ENCODE measurements at places on chromosomes 3 and 15.
A peak's percentile ranks its signal among the peaks of the same experiment; 100 is the strongest.

DNA sequence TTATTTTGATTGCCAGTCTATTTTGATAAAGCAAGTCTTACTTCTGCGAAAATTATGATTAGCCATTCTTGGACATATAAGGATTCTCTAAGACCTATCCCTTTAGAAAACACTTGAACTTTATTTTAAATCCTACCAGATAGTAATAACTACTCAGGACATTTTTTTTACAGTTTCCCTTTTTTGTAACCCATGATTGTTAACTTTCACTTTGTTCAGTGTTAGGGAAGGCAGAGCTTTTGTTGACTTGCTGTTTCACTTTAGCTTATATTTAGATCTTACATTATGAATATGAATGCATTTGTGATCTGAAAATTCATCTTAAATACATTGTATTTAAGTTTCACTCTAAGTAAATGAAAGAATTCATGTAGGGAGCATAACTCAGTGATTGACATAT lies 167.0 kb downstream of the AKAP13 start:
- peaks cover 1% of the 10 kb centered on the region for H3K4me1 ChIP-seq
- H3K27ac ChIP-seq: no peak overlapping the region
- no peak overlapping the region for H3K4me3 ChIP-seq
- no peaks in the 10 kb centered on the region for H3K27me3 ChIP-seq
- DNase-seq: no peak

DNA sequence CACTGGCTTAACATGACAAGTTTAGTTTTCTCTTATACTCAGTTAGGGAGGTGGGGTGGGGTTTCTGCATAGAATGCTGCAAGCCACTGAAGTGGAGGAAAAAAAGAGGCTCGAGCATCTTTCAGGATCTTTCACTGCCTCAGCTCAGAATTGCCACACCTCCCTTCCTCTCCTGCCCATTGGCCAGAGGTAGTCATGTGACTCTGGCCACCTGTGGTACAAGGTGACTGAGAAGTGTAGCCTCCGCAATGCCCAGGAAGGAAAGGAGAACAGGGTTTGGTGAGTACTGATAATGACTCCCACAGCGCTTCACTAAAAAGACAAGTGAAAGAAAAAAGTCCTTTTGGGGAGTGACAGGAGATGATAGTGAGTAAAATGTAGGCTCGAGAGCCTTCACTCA lies 124.3 kb upstream of the TRIM42 start:
- H3K27me3 ChIP-seq: no peaks in the 10 kb centered on the region
- H3K4me1 ChIP-seq: no peaks in the 10 kb centered on the region
- H3K4me3 ChIP-seq: no peak overlapping the region
- no peaks in the 10 kb centered on the region for H3K36me3 ChIP-seq
- DNase-seq: peak; percentile 31
- H3K27ac ChIP-seq: no peak overlapping the region

GRCh38 chr15:25741256-25741580 lies 121.9 kb downstream of the ATP10A start:
- no peaks in the 10 kb centered on the region for H3K36me3 ChIP-seq
- H3K27ac ChIP-seq: no peak overlapping the region

DNA sequence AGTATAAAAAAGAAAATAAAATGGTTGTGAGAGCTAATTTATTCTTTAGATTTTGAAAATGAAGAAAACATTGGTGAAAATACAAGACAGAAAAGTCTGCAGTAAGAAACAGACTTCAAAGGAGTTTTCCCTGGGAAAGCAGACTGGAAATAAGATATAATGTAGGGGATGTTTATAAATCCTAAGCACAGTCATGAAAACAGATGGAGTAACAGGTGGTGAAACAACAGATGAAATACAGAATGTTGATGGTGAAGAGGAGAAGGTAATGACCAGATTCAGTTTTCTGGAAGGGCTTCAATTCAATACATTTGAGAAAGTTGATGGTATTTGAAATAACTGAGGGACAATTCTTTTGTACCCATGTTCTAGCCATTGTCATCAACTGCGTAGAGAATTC lies 353.9 kb downstream of the CHL1 start:
- no peak overlapping the region for H3K27ac ChIP-seq
- H3K4me3 ChIP-seq: no peak overlapping the region
- H3K36me3 ChIP-seq: no peaks in the 10 kb centered on the region
- no peaks in the 10 kb centered on the region for H3K27me3 ChIP-seq

- H3K36me3 ChIP-seq: no peaks in the 10 kb centered on the region
- H3K27me3 ChIP-seq: no peaks in the 10 kb centered on the region
- H3K27ac ChIP-seq: no peak overlapping the region
Observed at GRCh38 chr15:80107774-80108173, 45.0 kb upstream of the FAH start.

- no peaks in the 10 kb centered on the region for H3K36me3 ChIP-seq
- peaks cover 5% of the 10 kb centered on the region for H3K4me1 ChIP-seq
- no peak overlapping the region for H3K27ac ChIP-seq
- no peaks in the 10 kb centered on the region for H3K27me3 ChIP-seq
- no peak overlapping the region for H3K4me3 ChIP-seq
- no peak for DNase-seq
Observed at GRCh38 chr15:42549741-42550392, 1.2 kb downstream of the HAUS2 start.

DNA sequence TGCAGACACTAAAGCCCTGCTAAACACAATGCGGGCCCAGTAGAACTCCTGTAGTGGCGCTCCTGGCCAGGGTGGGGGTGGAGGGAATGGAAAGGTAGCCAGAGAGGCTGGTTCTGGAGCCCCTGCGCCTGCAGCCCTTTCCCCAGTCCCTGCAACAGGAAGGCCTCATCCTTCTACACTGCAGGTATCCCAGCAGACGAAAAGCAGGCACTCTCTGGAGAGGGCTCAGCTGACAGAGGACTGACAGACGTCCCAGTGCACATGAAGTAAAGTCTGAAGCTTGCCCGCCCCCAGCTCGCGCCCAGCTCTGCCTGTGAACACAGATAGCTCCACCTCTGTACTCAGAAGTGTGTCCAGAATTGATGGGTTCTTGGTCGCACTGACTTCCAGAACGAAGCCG lies 46.0 kb downstream of the NSMCE3 start:
- H3K4me3 ChIP-seq: no peak overlapping the region
- DNase-seq: no peak
- H3K27me3 ChIP-seq: no peaks in the 10 kb centered on the region
- H3K4me1 ChIP-seq: no peaks in the 10 kb centered on the region
- no peak overlapping the region for H3K27ac ChIP-seq
- H3K36me3 ChIP-seq: no peaks in the 10 kb centered on the region

GRCh38 chr3:181719991-181720680 lies 8.4 kb downstream of the SOX2 start:
- H3K4me3 ChIP-seq: no peak overlapping the region
- peaks cover 2% of the 10 kb centered on the region for H3K4me1 ChIP-seq
- DNase-seq: no peak
- peaks cover 23% of the 10 kb centered on the region for H3K27me3 ChIP-seq
- H3K36me3 ChIP-seq: no peaks in the 10 kb centered on the region

- H3K27ac ChIP-seq: no peak overlapping the region
- no peaks in the 10 kb centered on the region for H3K36me3 ChIP-seq
- H3K4me1 ChIP-seq: peaks cover 2% of the 10 kb centered on the region
- no peak overlapping the region for H3K4me3 ChIP-seq
- no peaks in the 10 kb centered on the region for H3K27me3 ChIP-seq
- no peak for DNase-seq
Observed at GRCh38 chr3:185797108-185797881, 27.5 kb downstream of the IGF2BP2 start.

- H3K4me1 ChIP-seq: no peaks in the 10 kb centered on the region
- peaks cover 2% of the 10 kb centered on the region for H3K36me3 ChIP-seq
- H3K4me3 ChIP-seq: no peak overlapping the region
- H3K27me3 ChIP-seq: no peaks in the 10 kb centered on the region
- no peak for DNase-seq
- H3K27ac ChIP-seq: no peak overlapping the region
Observed at GRCh38 chr3:33057320-33058298, 39.3 kb downstream of the GLB1 start.

DNA sequence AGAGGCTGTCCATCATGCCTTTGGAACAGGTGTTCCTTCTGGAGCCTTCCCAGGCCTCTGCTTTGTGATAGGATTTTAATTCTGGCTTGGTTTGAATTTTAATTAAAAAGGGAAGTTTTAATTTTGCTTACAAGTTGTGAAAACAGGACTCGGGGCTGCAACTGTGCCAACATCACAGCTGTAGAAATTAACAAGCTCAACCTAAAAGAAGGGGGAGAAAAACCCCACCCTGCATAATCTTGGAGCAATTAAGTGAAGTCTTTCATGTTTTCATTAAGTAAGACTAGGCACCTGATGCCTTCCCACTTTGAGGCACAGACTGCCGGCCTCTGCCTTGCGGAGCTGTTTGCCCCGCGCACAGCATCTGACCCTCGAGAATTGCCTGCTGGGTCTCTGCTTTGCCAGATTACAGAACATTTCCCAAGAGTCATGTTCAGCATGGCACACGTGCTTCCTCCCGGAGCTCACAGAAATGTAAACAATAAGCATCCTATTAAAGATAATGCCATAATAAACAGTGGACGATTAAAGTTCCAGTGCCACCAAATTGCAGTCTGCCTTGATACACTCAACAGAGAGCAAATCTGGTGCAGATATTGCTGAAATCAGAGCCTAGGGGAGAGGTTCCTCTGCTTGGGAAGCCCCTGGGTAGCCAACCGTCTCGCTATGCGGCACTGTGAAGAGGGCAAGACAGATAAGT lies 364.2 kb downstream of the LRTM1 start:
- H3K4me1 ChIP-seq: no peaks in the 10 kb centered on the region
- H3K36me3 ChIP-seq: no peaks in the 10 kb centered on the region
- H3K27ac ChIP-seq: no peak overlapping the region
- H3K4me3 ChIP-seq: no peak overlapping the region
- H3K27me3 ChIP-seq: no peaks in the 10 kb centered on the region

- H3K27ac ChIP-seq: no peak overlapping the region
- no peaks in the 10 kb centered on the region for H3K36me3 ChIP-seq
- no peaks in the 10 kb centered on the region for H3K27me3 ChIP-seq
- H3K4me3 ChIP-seq: no peak overlapping the region
- no peak for DNase-seq
Observed at GRCh38 chr15:83092309-83092976, 15.0 kb upstream of the TM6SF1 start.

- no peak overlapping the region for H3K4me3 ChIP-seq
- H3K4me1 ChIP-seq: no peaks in the 10 kb centered on the region
- H3K27ac ChIP-seq: no peak overlapping the region
Observed at GRCh38 chr15:57143511-57144078, 225.2 kb downstream of the TCF12 start.

All from mesendoderm (in vitro differentiated cells).